ENCODE measurements at places on chromosomes 16 and 17. TPM values are rescaled to one million over a fixed set of nuclear protein-coding genes. Genes with fewer than 3 reads are reported as not detected.

Gene TRIM72
- total RNA-seq: not detected

- DNase-seq: no peak
Measured at GRCh38 chr16:56265184-56265583, 73.9 kb downstream of the GNAO1 start.

DNA sequence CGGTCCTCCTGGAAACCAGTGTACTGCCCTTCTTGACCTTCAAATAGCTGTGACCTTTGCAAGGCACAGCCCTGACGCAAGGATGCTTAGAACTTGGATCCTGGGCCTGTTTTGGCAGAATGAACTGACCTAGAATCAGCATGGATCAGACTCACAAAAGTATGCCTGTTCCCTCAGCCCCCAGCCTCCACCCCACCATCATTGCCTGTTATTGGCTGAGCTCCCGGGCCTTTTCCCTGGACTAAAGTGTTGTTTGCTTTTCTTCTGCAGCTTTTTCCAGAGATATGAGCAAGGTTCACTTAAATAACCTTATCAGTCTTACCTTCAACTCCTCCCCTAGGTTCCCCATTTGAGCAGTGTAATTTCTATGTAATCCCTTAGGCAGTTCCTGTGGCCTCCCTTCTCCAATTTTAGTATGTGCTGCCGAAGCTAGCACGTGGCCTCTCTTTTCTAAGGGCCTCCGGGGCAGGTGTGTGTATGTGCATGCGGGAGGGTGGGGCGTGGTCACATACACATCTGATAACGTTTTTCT is 347.4 kb downstream of the MAF start:
- DNase-seq: no peak

Gene OR1F1
- not detected for total RNA-seq

Gene RNF227
- 7.8 TPM for total RNA-seq

Gene WFDC1
- not detected for total RNA-seq

- DNase-seq: no peak
Measured at GRCh38 chr17:8074554-8074953, 13.0 kb downstream of the ALOX12B start.

GRCh38 chr16:83994087-83994486 is 26.0 kb downstream of the NECAB2 start:
- DNase-seq: peak; percentile 73

Data from RPMI7951 (cell line).